ENCODE measurements at places on chromosomes 1 and 21.

DNA sequence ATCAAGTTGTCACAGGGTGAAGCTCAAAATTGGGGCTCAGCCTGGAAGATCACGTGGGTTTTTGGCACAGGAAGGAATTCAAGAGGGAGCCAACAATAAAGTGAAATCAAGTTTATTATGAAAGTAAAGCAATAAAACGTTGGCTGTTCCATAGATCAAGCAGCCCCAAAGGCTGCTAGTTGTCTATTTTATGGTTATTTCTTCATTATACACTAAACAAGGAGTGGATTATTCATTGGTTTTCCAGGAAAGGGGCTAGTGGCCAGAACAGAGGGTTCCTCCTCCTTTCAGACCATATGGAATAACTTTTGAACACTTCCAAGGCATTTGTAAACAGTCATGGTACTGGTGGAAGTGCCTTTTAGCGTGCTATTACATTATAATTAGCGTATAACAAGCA lies 723.5 kb upstream of the ADAMTS5 start:
- DNase-seq: no peak

- DNase-seq: no peak
These were observed 14.2 kb downstream of the TXNIP start for GRCh38 chr1:145982010-145982723.

DNA sequence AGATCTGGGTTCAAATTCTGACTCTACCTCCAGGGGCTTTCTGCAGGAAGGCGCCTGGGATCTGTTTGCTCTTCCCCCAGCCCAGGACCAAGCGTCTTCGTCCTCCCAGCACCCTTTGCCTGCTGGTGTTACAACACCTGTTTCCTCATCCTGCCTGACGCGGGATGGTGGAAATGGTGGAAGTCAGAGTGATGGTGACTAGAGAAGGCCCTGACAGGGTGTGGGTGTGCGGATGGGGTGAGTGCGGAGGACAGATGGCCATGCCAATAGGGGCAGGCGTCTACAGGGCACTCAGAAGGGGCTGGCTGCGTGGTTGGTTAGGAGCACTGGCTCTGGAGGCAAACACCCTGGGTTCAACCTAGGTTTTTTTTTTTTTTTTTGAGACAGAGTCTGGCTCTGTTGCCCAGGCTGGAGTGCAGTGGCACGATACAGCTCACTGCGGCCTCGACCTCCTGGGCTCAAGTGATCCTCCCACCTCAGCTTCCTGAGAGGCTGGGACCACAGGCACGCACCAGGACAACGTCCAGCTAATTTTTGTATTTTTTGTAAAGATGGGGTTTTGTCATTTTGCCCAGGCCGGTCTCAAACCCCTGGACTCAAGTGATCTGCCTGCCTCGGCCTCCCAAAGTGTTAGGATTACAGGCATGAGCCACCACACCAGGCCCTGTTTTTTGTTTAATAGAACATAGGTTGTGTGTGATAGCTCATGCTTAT lies 1.5 kb downstream of the THEMIS2 start:
- DNase-seq: no peak

GRCh38 chr1:167629681-167630567 lies at the start of gene RCSD1:
Gene RCSD1 (plus strand): TSS chr1:167630232. CDS start chr1:167630424, 192 bp downstream.
- no peak for DNase-seq

GRCh38 chr1:226697929-226698544 lies 41.0 kb downstream of the ITPKB start:
- no peak for DNase-seq

- DNase-seq: no peak
These were observed 154.2 kb downstream of the PTGER3 start for GRCh38 chr1:70893381-70893780.

DNA sequence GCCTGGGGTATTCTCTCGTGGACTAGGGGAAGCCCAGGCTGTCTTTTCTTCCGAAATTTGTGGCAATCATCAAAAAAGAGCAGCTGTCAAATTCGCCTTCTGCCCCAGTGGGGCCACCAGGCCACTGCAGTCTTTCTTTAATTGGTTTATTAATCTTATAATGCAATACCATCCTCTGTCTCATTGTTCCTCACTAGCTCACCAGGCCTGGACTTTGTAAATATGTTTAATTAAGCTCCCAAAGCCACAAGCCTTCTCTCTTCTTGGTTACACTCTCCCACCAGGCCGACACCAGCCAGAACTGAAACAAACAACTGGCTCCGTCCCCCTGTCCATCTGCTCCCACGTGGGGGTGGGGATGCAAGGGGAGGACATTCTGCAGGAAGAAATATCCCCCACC lies 22.0 kb upstream of the CAMK1G start:
- DNase-seq: no peak

DNA sequence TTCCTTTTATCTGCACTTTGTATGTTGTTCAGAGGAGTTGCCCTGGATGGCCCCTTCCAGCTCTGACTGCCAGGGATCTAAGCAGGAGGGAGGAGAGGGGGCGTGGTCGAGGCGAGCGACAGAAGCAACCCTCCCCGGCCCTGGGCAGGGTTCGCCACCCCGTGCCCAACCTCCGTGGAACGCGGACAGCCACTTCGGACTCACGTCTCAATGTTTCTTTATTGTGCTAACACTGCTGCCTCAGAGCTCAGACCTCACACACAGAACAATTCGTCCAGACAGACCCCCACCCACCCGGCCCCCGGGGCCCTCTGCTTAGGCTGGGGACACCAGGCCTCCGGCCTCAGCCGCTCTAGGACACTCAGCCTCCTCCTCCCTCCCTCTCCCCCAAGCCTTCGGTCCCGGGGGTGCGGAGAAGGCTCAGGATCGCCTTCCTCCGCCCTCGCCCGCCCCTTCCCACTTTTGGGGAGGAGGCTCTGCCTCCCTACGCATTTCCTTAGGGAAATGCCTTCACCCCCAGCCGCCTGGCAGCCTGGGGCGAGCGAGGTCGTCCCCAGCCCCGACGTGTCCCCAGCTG lies 8.3 kb downstream of the VSIG8 start:
- DNase-seq: no peak

- no peak for DNase-seq
These were observed 97.4 kb downstream of the KCNJ15 start for GRCh38 chr21:38354231-38354630.

DNA sequence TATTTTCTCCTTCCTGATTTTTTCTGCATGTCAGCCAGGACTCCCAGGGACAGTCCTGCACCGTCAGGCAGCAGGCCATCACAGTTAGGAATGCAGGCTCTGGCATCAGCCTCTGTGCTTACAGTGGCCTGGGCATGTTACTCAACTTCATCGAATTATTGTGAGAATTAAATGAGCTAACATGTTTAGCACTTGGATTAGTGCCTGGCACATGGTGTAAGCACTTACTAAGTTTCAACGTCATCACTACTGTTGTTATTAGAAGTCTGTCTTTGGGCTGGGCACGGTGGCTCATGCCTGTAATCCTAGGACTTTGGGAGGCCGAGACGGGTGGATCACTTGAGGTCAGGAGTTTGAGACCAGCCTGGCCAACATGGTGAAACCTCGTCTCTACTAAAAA lies 45.1 kb downstream of the SCCPDH start:
- no peak for DNase-seq

DNA sequence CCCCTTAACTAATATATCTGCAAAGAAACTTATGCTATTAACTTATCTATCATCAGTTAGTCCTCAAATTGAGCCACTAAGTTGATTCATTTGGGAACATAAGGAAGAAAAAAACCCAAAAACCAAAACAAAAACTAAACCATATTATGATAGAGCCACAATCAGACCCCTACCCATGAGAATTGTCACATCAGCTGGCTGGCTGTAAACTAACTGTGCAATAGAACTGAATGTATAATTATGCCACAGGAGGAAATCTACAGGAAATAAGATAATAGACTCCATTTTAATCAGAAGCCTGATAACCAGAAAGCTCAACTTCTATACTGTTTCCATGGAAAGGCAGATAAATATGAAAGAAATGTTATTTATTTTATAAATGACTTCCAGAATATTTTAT lies 110.0 kb downstream of the RGL1 start:
- no peak for DNase-seq

DNA sequence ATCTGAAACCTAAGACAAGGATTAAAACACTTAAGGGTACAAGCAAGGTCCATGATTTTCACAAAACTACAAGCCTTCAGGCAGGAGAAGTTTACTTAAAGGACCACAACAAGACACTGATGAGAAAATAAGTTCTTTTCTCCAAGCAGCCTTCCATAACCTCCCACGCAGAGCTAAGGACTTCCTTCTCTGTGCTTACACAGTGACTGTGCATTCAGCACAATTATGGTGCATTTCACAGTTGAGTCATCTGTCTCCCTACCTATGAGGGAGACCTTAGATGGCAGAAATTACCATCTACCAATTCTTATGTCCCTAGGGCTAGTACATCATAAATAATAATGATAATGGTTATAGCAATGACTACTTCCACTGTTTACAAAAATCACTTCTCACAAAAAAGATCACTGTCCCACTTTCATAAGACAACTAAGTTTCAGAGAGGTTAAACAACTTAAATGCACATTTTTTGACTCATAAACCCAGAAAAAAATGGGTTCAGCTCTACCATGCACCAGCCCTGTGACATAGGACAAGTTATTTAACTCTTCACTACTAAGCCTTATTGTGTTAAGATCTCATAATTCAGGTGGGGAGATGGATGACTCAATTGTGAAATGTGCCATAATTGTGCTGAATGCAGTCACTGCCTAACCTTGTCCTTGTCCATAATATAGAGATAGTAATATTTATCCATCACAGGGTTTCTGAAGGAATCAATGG lies 45.3 kb downstream of the TARBP1 start:
- no peak for DNase-seq

DNA sequence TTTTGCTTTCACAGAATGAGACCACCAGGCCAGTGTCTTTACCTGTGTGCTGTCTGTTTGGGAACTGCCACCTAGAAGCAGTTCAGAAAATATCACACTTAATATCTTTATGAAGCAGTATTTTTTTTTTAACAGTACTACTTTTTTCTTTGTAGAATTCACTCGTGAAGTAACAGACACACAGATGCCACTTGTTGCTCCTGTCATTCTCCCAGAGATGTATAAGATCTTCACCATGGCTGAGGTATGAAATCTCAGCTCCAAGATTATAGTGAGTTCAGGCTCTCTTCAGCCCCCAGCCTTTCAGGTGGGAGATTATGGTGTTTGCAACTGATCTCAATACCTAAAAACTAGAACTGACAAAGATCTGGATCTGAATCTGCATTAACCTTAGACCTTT lies 23.0 kb downstream of the IPO9 start:
- DNase-seq: no peak

GRCh38 chr1:48164571-48164970 lies 57.9 kb upstream of the SLC5A9 start:
- DNase-seq: no peak

DNA sequence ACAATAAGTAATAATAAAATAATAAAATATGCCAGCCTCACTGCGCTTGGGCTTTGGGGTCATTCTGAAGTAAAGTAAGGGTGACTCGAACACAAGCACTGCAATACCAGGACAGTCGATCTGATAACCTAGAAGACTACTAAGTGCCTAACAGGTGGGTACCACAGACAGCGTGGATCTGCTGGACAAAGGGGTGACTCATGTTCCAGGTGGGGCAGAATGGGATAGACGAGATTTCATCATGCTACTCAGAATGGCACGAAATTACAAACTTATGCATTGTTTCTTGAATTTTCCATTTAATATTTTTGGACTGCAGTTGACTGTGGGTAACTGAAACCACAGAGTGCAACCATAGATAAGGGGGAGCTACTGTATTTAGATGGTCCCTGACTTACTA lies 221.1 kb upstream of the GREM2 start:
- no peak for DNase-seq

DNA sequence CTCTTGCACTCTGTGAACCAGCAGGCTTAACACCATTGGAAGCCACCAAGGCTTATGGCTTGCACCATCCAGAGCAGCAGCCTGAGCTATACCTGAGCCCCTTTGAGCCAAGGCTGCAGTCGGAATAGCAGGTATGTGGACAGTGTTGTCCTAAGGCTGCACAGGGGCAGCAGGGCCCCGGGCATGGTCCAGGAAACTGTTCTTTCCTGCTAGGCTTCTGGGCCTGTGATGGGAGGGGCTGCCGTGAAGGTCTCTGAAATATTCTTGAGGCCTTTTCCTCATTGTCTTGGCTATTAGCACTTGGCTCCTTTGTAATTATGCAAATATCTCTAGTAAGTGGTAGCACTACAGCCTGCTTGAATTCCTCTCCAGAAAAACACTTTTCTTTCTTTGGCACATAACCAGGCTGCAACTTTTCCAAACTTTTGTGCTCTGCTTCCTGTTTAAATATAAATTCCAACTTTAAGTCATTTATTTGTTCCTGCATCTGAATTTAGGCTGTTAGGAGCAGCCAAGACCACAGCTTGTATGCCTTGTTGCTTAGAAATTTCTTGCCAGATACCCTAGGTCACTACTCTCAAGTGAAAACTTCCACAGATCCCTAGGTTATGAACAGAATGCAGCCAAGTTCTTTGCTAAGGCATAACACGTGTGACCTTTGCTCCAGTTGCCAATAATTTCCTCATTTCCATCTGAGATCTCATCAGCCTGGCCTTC lies 5.2 kb downstream of the KRTAP20-4 start:
- no peak for DNase-seq

- DNase-seq: no peak
These were observed 28.5 kb upstream of the EEIG2 start for GRCh38 chr1:108531444-108531843.

DNA sequence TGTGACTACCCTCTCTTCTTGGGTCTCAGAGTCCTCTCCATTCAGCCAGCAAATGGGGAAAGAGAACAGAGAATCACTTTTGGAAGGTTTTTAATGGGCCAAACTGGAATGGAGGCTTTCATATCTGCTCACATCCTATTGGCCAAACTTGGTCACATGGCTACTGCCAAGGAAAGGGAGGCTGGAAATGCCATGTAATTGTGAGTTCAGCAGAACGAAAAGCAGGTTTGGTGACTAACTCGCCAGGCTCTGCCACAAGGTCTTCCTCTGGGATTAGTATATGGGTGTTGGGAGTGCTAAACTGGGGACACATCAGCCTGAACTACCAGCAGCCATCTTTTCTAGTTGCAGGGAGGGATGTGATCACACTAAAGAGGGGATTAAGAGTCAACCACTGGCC lies 19.2 kb downstream of the RD3 start:
- no peak for DNase-seq

- DNase-seq: no peak
These were observed 152.4 kb downstream of the HLX start for GRCh38 chr1:221031458-221032203.

GRCh38 chr1:234214129-234214910 lies 158.9 kb upstream of the COA6 start:
- DNase-seq: no peak

DNA sequence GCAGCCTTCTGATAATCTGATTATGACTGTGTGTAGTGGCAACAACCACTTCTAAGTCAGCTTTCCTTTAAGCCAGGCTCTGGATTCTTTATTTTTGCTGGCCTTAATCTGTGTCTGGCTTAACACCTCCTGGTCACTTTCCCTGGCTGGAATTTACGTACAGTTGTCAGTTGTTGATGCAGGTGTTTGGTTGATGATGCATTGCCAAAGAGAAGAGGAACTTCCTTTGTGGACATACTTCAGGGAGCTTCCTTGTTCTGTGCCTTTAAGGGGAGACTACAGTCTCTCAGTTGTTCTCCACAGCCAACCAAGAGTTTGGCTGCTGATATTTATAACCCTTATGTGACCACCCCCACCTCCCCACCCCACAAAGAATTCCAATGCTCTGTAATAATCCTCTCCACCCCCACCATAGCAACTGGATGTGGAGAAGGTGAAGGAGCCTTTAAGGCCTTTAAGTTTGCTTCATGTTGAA lies 96.0 kb upstream of the BMP8A start:
- no peak for DNase-seq

Measured in iPS DF 6.9 (cell line).